ENCODE measurements at places on chromosomes 3 and 15.

- no peak for DNase-seq
Observed at GRCh38 chr3:124447845-124448244, 282.4 kb upstream of the UMPS start.

DNA sequence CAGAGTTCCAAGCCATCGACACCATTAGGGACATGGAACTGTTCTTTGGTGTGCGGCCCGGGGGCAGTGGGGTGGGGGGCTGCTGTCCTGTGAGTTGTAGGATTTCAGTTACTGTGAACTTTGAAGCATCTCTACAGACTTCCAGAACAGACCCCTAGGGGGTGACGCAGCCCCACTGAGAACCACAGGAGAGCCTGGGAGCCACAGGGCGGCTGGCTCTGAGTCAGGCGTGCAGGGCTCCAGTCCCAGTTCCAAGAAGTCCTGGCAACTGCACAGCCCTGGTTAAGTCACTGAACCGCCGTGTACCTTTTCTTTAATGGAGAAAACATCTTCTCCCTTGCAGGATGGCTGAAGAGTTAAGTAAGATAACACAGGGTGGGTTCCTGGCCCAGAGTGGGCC lies 23.5 kb upstream of the LRTM1 start:
- DNase-seq: peak; percentile 85

DNA sequence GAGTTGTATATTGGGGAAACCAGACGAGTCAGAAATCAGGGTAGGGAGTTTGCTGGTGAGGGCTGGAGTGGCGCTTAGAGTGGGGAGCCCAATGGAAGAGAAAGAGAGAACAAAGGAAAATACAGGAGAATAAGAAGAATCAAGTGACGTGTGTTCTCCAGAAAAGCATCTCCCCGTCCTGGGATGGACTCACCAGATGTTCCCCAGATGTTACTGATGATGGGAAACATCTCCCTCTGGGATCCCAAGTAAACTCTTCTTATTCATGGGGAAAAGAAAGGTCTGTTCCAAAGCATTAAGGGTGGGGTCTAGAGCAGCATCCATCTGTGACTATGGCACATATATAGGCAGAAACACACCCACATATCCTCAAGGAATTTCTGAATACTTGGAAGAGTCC lies 3.0 kb upstream of the CSRNP1 start:
- no peak for DNase-seq

DNA sequence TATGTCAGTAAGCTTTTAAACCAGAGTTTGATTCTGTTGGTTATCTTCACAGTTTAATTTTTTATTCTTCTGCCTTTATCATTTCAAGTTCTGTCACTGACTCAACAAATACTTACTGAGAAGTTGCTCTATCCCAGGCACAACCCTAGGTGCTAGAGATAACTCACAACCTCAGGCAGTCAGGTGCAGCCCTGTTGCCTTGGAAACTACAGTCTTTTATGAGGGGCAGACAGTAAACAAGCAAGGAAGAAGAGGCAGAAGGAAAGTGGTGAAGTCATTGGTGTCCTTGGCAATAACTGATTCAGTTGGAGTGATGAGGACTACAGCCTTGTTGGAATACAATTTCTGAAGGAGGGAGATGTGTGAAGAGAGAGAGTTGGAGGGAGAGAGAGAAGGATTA lies 142.1 kb upstream of the LRTM1 start:
- no peak for DNase-seq

DNA sequence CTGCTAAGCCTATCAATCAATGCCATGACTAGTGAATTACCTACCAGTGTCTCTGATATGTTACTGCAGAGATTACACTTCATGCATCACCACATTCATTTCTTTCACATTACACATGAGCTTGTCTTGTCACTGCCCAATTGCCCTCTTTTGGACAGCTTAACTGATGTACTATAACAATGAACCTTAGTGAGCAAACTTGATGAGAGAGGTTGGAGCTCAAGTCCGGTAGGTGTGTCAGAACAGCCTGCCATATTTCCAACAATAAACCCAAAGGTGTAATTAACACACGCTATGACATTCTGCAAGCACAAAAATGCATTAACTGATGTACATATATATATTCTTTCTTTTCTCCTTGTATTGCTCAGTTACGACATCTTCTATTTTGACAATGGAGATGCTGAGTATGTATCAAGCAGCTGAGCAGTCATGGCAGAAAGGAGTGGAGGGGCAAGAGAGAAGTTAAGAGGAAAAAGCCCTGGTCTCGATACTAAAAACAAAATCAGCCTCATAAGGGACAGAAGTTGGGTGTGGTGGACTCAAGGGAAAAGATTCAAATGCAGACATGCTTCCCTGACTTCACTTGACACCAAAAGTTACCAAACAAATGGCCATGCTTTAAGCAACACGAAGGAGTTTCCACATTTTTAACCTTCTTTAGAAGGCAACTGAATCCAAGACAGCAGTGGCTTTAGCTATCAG lies 538.2 kb downstream of the FOXP1 start:
- no peak for DNase-seq

DNA sequence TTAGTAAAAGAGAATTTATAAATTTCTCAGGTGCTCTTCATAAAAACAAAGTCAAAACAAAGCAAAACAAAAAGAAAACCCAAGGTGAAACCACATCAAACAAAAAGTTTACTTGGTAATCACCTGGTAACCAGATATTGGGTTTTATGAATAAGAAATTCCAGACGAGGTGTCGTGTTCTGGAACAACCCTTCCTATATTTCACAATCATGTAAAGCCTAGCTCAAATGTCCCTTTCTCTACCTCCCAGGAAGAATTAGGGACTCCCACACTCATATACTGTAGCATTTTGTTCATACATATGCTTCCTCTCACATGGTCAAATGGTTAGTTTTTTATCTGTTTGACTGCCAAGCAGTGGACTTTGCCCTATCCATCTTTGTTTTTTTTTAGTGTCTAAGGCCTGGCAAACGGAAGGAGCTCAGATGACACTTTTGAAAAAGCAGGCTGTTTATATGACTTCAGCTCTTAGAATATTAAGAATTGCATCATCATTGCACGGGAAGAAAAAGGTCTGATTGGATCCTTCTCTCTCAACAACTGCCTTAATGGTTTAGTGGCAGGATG lies 326.7 kb upstream of the TBL1XR1 start:
- no peak for DNase-seq

DNA sequence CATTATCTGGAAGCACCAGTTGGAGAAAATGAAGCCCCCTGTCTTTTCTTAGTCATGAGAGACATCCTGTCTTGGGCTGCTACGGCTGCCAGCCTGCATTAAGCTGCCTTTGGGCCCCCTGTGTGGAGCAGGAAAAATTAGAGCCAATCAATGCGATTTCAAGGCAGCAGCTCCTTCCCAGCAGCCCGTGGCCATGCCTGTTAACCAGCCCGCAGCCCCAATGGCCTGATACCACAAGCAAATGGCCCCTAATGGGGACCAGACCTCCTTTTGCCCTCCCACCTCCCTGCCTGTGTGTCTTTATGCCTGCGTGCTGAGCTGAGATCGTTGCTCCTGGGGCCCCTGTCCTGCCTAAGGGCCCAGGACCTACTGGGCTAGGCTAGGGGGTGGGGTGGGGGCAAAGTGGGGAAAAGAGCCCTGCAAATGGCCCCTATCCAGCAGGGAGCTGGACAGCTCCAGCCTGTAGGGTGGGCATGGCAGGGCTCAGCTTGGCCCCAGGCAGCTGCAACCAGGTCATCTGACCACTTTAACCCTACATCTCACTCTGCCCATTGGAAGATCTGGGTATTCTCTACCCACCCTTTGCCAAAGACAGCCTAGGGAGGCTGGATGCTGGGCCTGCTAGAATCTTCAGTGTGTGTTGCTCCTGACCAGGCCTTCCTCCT lies 53.8 kb upstream of the MRPS22 start:
- DNase-seq: no peak

- DNase-seq: no peak
Observed at GRCh38 chr15:33344111-33344510, 33.3 kb downstream of the RYR3 start.

GRCh38 chr3:72847282-72847681 lies 963 bp downstream of the SHQ1 start:
- no peak for DNase-seq

GRCh38 chr3:147680837-147681483 lies 271.8 kb downstream of the ZIC1 start:
- DNase-seq: no peak

DNA sequence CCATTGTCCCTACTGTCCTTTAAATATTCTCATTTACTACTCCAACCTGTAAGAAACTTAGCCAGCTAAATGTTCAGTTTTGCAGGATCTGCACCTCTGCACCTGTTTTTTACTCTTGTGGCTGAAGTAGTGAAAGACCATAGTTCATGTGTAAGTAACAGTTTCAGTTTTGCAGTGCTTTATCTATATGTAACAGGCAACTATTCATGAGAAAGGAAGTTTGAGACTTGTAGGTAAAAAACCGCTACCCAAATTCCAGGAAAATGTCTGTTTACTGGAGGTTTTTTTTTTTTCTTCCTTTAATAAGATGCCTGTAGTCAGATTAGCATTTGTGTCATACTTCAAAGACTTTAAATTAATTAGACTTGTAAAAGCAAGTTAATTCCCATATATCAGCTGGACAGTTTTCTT lies 25.4 kb upstream of the MBNL1 start:
- no peak for DNase-seq

DNA sequence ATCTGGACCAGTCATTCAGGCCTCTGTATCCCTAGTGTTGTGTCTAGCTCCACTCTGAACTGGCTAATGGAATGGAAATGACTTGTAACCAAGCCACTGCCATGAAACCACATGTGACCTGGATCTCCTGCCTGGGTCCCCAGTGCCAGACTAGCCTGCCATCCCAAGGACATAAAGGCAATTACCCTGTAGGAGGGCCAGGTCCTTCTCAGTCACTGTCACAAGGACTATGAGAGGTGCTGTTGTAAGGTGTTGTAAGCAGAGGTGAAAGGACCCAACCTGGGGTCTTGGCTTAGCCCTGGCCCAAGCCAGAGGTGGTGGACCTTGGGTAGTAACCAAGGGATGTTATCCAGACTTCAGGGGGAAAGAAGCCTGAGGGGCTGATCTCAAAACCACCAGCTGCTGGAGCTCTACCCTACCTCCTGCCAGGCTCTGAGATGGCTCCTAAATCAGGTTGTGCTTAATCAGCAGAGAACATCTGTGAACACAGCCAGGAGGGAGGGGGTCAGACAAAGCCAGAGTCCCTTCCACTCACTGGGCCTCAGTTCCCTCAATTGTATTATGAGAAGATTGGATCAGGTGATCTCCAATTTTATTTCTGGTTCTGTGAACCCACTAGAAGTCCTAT lies 15.7 kb upstream of the KLHL24 start:
- no peak for DNase-seq

DNA sequence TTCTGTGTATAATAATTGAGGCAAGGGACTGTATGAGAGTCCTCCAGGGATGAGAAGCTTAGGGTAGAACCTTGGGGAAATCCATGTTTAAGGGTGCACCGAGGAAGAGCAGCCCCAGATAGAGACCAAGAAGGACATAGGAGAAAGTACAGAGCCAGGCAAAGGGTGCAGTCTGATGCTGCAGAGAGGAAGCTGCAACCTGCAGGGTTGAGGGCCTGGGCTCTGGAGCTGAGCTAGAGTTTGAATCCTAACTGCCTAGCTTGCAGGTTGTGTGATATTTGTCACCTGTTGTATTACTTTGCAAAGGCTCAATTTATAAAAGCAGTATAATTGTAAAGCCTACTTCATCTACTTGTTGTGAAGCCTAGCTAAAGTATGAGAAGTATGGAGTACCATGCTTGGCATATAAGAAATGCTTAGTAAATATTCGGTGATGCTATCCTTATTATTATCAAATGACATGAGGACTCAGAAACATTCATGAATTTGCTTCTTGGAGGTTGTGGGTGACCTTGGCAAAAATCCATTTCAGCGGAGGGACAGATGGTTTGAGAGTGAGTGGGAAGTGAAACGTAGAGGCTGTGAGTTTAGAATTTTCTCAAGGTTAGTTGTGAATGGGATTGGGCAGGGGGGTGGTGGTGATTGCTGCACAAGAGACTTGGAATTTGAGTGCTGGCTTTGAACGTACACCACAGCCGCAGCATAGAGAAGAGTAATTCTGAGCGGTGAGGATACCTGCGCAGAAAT lies 43.8 kb downstream of the PLCL2 start:
- no peak for DNase-seq

DNA sequence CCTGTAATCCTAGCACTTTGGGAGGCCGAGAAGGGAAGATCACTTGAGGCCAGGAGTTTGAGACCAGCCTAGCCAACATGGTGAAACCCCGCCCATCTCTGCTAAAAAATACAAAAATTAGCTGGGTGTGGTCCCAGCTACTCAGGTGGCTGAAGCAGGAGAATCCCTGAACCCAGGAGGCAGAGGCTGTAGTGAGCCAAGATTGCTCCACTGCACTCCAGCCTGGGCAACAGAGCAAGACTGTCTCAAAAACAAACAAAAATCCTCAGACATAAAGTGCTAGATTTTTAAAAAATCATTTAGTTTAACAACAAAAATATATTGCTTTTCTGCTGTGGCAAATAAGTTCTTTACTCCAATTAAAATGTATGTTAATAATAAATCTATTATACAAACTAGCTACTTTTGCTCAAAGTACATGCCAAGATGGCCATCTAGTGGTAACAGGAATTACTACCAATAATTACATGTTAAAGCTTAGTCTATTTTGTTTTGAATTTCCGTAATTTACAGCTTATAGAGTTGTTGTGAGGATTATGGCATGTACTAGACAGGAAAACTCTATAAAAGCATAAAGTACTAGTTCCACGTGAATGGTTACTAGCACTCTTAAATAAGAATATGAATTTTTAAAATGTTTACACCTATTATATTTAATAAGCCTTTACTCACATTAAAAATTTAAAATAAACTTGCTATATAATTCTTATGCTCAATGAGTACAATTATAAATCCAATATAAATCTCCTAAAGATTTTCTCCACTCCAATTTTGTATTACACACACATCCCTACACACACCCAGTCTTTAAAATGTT lies 39.0 kb downstream of the GABPB1 start:
- no peak for DNase-seq

DNA sequence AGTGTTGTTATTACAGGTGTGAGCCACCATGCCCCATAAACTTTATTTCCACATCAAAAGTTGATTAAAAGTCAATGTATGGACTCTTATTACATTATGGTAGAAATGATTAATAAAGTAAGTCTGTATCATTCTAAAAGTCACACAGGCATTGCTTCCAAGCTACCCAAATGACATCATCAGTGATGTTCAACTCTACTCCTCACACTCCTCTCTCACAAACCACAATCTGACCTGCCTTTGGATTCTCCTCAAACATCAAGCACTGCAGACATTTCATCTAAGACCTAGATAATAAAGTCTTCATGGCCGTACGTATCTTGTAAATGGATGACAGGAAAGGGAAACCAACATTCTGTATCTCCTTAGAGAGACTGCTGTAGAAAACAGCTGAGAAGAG lies 68.0 kb downstream of the SMARCC1 start:
- no peak for DNase-seq

- DNase-seq: no peak
Observed at GRCh38 chr15:89917442-89918101, 4.8 kb upstream of the ARPIN start.
